Esophagus squamous epithelium (tissue), 5 donors: ENCODE measurements at places on chromosomes 6 and 20.

DNA sequence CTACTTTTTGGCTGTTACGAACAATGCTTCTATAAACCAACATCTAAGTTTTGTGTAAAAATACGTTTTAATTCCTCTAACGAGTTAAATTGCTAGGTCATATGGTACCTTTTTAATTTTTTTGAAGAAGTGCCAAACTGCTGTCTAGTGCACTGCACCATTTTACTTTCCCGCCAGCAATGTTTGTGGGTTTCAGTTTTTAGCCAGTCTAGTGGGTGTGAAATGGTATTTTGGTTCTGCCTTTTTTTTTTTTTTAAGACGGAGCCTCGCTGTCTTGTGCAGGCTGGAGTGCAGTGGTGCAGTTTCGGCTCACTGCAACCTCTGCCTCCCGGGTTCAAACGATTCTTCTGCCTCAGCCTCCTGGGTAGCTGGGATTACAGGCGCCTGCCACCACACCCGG is 34.1 kb upstream of the BAG2 start:
- no peak for DNase-seq

- DNase-seq: no peak
These were observed 64.9 kb downstream of the ME1 start for GRCh38 chr6:83365931-83366330.

GRCh38 chr6:90109141-90109540 is 187.5 kb downstream of the BACH2 start:
- DNase-seq: no peak

DNA sequence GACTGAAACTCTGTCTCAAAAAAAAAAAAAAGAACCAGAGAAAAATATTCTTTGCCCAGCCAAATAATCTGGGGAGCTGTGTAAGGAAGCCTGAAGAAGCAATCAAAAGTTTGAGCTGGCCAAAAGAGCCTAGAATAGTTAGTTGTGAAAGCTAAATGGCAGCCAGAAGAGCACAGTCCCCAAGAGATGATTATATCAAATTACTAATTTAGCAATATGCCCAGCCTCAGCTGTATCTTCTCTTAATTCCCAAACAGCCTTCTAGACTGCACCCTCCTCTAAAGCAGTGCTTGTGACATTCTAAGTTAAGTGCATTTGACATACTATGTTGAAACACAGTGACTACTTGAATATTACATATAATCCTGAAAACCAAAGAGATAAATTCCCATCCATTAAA is 38.9 kb downstream of the CDK19 start:
- no peak for DNase-seq

- DNase-seq: no peak
These were observed 5.5 kb downstream of the FOXS1 start for GRCh38 chr20:31839782-31840487.

DNA sequence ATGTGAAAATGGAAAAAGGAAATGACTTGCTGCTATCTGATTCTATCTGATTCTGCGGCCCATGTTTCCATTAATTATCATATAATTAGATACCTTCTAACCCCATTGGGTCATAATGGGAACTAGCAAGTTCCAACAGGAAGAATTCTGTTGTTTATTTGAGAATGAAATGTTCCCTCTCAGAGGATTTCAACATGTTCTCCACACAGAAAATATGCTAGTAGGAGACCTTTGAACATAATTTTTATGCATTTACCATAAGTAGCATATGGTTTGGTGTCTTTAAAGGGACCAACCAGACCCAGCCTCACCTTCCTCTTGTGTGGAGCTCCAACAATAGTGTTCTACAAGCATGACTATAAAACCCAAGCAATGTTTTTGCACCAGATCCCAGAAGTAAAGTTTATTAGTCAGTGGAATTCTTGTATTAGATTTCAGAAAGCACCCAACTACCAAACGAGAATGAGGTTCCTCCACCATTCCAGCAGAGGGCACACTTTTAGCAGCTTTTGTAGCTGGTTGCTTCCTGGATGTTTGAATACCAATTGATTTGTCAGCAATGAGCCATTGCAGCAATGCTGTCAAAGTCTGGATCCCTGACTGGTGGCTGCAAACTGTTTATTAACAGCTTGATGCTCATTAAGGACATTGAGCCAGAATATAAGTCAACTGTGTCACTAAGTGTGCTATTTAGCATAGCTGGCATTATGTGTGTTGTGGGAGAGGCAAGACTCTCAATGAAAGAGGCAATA is 143.6 kb upstream of the GJE1 start:
- no peak for DNase-seq

DNA sequence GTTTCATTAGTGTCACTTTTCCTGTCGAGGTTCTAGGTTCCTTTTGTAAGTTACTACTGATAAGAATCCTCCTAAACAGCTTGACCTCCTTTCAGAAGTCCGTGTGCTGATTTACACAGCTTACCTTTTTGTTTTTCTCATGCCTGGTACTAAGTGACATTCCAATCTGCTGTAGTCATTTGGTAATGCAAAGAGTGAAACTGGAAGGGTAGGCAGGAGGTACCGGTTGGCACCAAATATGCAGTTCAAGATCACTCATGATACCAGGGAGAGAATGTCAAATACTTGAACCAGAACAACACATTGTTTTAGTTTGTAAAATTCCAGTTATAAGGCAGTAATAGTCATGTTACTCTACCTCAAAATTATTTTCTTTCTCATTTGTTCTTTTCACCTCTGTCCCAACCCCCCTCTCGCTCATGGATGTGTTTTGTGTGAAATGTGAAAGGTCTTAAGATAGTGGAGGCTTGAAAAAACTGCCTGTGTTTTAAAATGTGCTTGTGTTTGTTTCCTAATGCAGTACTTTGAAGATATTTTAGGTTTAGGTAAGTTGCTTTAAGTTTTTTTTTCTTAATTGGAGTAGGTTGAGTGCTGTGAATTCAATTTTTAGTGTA is 23.2 kb downstream of the AFDN start:
- no peak for DNase-seq
